Activated CD8-positive, alpha-beta memory T cell treated with anti-CD3 and anti-CD28 coated beads for 24 hours (primary cell): ENCODE measurements at places on chromosomes 3 and 15.

- no peak for DNase-seq
Observed at GRCh38 chr3:108527109-108527508, 16.7 kb upstream of the MYH15 start.

GRCh38 chr15:98977441-98977840 is 30.2 kb downstream of the PGPEP1L start:
- no peak for DNase-seq

DNA sequence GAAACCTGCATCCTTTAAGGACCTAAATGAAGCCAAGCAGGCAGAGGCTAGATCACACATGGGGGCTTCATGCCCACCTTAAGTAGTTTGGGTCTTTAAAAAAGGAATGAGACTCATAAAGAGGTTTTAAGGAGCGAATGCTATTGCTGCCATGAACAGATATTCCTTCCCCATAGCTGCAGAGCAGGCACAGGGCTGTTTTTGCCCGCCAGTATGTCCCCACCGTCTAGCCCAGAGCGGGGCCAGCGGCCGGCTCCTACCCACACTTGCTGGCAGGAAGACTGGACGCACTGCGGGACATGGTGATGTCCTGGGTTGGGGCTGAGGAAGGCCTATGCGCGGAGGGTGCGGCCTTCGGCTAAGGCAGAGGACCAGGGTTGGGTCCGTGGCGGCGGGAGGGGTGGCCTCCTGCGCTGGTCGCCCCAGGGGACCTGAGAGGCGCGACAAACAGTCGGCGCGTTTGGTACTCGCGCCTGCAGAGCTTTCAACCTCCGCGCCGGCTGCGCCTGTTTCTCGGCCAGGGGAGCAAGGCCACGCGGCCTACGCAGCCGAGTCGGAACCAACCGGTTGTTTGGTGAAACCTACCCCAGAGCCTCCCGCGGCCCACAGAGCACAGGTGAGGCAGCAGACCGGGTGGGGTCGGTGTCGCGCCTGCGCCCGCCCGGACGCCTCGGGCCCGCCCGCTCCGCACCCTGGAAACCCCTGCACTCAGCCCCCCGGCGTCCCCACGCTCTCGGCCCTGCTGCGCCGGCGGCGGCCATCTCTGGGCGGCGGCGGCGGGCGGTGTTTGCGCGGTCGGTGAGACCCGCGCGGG is at the start of gene FAIM:
Gene FAIM, plus strand, starts transcription at position 450 of the 814 bp plus-strand sequence. CDS start 10,956 bp downstream, outside the sequence.
- peak; percentile 91 for DNase-seq

DNA sequence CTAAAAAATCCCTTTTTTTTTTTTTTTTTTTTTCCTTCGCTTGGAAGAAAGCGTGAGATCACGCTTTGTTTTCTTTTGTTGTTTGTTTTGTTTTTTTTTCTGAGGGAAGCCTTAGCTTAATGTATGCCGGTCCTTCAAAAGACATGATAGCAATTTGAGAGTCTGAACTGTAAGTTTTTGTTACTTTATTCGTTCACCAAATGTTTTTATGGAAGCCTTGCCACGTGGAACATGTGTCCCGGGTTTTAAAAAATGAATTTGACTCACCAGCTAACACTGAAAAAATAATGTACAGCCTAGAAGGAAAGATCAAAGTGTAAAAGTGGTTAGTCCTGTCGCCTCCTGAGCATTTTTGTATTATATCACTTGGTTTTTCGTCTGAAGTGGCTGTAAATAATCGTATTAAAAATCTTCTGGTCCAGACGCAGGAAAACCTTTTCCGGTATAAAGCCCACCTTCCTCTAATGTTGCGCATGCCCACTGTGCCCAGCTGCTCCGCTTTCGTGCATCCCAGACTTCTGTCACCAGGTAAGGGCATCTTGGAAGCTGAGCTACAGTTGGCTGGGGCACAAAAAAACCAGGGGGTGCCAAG is 795 bp upstream of the MYNN start:
- DNase-seq = peak; percentile 88

- no peak for DNase-seq
Observed at GRCh38 chr3:121803771-121804320, 31.0 kb downstream of the IQCB1 start.

GRCh38 chr3:112046599-112046998 is 12.1 kb downstream of the TMPRSS7 start:
- DNase-seq = no peak

- DNase-seq = no peak
Observed at GRCh38 chr3:126422571-126423091, 27.9 kb downstream of the CFAP100 start.

- no peak for DNase-seq
Observed at GRCh38 chr15:28128031-28128430, 28.9 kb upstream of the OCA2 start.

DNA sequence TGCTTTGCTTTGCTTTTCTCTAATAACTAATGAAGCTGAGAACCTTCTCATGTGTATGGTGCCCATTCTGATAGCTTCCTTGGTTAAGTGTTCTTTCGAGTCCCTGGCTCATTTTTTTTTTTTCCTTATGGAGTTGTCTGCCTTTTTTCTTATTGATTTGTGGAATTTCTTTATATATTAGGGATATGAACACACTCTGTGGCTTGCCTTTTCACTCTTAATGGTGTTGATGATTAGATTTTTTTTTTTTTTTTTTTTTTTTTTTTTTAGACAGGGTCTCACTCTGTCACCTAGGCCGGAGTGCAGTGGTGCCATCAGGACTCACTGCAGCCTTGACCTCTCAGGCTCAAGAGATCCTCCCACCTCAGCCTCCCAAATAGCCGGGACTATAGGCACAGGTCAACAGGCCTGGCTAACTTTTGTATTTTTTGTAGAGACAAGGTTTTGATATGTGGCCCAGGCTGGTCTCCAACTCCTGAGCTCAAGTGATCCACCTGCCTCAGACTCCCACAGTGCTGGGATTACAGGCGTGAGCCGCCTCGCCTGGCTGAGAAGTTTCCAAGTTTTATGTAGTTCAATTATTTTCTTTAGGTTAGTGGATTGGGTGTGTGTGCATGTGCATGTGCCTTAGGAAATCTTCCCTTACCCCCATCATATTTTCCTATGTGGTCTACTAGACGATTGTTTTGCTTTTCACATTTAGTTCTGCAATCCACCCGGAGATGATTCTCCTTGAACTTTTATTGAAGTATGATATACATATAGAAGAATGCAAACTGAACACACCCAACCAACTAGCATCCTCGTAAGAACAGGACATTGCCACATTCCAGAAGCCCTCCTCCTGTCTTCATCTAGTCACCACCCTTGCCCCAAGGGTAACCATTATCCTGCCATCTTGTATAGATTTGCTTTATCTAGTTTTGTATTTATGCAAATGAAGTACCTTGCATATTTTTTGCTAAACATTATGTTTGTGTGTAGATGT is 1.7 kb upstream of the SNRPA1 start:
- DNase-seq = no peak

- DNase-seq = no peak
Observed at GRCh38 chr15:35557544-35557943, 11.6 kb upstream of the DPH6 start.

GRCh38 chr3:171379961-171380483 is 80.2 kb downstream of the TNIK start:
- DNase-seq = no peak

- no peak for DNase-seq
Observed at GRCh38 chr3:55491296-55491816, 4.2 kb upstream of the WNT5A start.

DNA sequence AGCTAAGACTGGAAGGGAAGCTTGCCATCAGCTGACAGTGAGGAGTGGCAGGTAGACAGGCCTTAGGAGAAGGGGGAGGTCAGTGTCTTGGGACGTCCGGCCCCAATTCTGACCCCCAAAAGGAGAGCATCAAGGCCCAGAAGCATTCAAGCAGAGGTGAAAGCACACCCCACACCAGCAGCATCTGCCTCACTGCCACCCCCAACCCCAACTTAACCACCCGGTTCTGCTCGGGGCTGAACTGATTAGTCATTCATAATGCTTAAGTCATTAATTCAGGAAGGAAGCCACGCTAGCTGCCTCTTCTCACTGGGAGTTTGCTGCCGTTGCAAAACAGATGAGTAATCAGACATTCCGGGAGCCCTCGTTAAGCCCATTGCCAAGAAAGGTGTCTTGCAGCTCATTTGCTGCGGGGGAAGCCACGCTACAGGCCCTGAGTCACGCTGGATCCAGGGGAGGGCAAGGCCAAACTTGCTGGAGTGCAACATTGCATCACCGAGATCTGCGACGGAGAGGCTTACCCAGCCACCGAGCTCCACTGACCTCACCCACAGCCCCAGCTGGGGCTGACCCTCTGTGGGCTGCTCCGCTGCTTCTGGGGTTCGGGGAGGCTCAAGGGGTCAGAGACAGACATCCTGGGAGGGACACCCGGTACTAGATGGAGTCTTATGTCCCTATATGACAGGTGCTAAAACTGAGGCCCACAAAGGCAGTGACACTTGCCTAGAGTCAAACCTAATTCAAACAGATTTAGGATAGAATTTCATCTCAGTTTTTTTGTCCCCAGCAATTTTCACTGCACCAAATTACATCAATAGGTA is 46.4 kb upstream of the HES1 start:
- DNase-seq = no peak

- no peak for DNase-seq
Observed at GRCh38 chr3:170277833-170278580, 55.8 kb downstream of the PRKCI start.

- no peak for DNase-seq
Observed at GRCh38 chr3:58260261-58260731, 22.7 kb downstream of the ABHD6 start.

- no peak for DNase-seq
Observed at GRCh38 chr15:55721554-55722185, 21.3 kb downstream of the PRTG start.

DNA sequence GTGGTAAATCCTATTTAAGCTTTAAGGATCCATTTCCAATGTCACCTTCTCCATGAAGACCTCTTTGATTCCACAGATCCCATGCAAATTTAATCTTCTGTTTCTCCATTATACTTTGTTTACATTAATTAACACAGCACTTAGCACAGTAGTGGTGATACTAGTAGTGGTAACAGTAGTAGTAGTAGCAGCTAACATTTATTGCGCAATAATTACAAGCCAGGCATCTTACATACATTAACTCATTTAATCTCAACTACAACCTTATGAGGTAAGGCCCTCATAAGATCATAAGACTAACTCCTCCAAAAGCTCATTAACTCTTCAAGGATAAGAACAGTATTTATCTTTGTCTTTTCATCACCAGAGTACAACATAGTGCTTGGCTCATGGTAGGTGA is 54.8 kb upstream of the FSIP1 start:
- no peak for DNase-seq

DNA sequence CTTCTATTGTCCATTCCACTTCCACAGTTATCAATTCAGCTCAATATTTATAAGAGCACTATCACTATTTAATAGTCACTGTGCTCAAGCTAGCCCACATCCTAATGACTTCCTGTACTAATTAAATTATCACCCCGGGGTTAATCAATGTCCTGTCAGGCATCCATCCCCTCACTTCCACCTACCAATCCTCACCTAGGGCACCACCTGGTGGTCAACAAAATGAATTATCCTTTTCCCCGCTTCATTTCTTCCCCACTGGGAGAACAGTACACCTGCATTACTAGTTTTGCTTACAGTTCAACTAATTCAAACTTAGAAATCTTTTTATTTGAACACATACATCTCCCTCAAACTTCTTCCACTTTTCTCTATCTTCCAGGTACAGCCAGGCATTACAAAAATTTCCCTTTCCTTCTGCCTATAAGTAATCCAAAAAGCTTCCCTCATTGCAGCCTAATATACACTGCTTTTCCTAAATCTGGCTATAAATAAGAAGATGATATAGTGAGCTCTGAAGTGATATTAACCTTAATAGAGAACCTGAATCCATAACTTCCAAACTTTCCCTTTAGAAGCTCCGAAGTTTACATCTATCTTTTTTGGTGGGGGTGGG is 68.5 kb downstream of the TMCC1 start:
- DNase-seq = no peak

DNA sequence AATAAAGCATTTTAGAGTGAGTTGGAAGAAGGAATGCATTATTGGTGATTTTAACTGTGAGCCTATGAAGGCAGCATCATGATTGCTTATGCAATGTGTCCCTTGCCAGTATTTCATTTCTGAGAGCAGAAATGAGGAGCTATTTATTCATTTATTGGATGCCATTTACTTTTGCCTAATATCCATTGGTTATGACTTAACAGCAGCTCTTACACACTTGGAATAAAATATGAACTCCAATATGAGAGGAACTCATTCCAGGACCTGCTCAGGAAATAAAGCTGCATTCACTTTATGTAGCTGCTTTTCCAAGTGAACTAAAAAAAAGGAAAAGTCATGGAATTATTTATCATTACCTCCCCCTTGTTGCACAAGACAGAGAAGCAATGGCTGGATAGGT is 280.1 kb downstream of the LRTM1 start:
- DNase-seq = no peak

- no peak for DNase-seq
Observed at GRCh38 chr3:89402051-89402450, 294.6 kb downstream of the EPHA3 start.

DNA sequence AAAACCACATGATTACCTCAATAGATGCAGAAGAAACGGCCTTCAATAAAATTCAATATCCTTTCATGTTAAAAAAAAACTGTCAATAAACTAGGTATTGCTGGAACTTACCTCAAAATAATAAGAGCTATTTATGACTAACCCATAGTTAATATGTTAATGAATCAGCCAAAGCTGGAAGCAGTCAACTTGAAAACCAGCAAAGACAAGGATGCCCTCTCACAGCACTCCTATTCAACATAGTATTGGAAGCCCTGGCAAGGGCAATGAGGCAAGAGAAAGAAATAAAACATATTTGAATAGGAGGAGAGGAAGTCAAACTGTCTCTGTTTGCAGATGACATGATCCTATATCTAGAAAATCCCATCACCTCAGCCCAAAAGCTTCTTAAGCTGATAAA is 456.1 kb downstream of the OCA2 start:
- no peak for DNase-seq

- DNase-seq = no peak
Observed at GRCh38 chr3:86180696-86181095, 810.3 kb downstream of the VGLL3 start.

DNA sequence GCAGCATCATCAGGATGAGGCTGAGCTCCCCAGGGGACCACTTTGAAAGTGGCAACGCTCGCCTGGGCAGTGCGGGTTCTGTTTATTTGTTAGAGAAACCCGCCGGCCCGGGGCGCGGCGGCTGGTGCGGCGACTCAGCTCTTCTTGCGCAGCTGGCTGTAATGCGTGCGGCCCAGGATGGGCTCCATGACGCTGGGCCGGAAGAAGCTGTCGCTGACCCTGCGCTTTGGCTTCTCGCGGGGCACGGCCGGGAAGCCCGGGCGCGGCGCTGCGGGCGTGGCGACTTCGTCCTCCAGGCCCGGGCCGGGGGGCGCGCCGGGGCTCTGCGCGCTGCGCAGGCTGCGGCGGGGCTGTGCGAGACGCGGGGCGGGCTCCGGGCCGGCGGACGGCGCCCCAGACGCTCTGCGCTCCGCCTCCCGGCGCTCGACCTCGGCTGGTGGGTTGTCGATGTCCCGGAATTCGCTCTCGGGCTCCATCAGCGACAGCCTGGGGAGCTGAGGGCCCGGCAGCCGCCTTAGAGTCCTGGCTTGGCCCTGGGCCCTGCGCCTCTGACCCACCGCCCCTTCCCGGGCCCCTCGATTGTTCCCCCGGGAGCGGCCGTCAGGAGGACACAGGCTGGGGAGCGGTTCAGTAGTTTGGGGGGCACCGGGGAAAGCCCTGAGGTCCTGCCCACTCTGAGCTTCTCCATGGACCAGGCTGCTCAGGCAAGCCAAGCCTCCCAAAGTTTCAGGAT is 10.3 kb upstream of the KIF7 start:
- no peak for DNase-seq
